Urinary bladder (tissue), 4 donors: ENCODE measurements at places on chromosomes 5 and 9.

- DNase-seq: no peak
These were observed 5.5 kb upstream of the RNU6ATAC start for GRCh38 chr9:134169724-134170401.

- no peak for DNase-seq
These were observed 236.1 kb upstream of the CDH12 start for GRCh38 chr5:23089286-23089685.

DNA sequence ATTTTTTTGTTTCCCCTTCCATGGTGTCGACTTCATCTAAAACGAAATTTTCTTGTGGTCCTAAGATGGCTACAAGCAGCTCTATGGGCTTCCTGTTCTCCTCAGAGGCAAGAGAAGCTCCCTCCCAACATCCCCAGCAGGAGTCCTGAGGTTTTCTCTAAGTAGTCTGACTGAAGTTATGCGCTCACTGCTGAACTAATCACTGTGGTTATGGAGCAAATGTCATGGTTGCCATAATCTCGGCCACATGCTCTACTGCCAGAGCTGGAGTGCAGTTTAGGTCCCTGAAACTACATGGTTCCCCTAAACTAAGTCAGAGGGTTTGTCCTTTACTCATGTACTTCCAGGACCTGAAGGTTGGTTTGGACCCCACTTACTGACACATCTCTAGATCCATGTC, 68.0 kb upstream of the MAMDC2 start:
- DNase-seq: no peak

DNA sequence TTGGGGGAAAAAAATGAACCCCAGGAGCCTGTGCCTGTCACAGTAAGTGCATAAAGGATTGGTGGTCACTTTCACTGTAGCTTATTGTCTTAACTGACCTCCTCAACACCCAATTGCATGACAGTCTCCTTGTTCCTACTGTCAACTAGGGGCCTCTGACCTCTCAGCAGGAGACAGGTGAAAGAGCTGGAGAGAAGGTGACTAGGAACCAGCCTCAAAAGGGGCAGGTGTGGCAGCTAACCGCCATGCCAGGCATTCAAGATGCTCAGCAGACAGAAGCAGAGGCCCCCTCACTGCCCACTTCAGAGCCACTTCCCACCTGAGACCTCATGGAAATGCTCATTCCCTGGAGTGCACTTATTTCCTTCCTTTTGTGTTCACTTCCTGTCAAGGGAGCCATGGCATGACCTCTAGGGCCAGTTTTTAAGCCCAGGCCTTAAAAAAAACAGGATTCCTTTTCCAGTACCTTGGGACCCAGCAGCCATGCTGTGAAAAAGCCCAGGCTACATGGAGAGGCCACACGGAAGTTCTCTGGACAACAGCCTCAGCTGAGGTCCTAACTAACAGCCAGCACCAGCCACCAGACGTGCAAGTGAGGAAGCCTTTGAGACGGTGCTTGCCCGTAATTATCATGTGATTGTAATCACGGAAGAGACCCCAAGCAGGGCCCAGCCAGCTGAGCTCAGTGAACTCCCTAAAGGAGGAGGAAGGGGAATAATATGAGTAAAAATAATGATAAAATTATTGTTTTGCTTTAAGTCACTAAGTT, 74.9 kb downstream of the NSUN2 start:
- no peak for DNase-seq

- no peak for DNase-seq
These were observed 124.0 kb downstream of the ESM1 start for GRCh38 chr5:54861212-54861894.

DNA sequence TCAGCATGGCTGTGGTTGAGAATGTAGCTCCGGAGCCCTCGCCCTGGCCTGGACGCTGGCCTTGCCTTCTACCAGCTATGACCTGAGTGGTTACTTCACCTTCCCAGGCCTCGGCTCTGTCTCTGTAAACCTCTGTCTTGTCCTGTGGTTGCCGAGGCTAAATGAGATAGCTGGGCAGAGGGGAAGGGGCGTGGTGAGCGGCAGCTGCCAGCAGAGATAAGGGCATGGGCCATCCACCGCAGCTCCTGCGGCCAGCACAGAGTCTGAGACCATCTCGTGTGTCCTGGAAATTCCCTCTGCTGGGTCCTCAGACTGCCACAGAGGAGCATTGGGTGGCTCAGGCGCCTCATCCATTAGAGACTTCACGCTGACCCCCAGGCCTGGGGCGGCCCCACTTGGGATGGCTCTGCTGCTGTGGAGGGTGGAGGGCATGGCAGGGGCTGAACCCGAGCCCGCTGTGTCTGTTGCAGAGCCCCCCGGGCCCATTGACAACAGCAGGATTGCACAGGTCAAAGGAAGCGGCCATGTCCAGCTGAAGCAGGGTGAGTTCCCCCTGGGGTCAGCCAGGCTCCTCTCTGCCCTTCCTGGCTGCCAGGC, 43.9 kb downstream of the USP20 start:
- no peak for DNase-seq

DNA sequence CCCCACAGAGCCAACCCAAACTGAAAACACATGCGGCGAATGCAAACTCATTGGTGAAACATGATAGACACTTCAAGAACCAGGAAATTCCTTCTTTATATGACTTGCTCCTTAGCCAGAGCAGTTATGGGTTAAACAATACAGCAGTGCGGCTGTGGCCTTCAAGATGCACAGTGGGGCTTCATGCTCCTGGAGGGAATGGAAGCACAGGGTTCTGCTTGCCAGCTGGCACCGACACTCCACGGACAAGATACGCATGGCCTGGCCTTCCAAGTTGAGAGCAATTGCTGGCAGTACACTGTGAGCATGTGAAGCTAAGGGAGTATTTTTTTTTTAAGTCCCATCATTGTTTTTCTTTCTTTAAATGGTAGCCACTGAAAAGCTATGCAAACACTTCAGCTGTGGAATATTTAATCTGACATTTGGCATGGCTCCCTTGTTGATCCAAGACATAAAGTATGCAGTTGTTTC, 451.6 kb upstream of the CD180 start:
- peak; percentile 81 for DNase-seq

GRCh38 chr5:109191153-109191558, 218.6 kb downstream of the PJA2 start:
- DNase-seq: no peak

- DNase-seq: no peak
These were observed 5.5 kb upstream of the COL27A1 start for GRCh38 chr9:114149765-114150340.

- no peak for DNase-seq
These were observed 904 bp downstream of the RPL12 start for GRCh38 chr9:127450243-127450760.

DNA sequence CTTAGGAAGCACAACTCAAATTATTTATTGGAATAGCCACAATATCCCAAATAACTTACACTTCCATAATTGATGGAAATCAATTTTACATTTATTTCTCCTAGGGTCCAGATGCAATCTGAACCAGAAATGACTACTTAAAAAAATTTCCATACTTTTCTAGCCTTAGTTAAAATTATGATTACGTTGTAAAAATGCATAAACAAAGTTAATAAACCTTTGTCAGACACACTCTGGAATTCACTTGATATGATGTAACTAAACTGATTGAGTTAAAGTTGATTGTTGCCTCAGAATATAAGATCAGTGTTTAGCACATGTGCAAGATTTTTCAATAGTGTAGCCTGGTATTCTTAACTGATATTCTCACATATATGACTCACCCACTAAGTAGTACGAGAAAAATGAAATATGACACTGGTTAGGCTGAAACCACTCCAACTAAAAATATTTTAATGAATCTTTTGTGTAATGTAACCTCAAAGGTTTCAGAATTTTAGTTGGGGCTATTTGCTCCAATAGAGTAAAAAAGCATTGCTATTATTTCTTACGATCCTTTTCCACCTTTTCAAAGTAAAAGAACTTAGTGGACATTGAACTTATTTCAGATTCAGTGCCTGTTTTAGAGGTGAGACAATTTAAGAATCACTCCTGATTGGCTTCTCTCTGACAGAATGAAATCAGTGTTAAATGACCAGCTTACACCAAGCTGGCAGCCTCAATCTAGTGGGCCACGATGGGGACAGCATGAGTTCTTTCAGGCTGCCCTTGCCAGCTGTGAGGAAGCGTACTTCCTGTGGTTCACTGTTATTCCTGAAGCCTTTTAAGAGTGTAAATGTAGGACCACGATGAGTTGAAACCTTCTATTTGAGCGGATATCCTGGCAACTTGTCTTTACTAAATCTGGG, 277.2 kb upstream of the CDH9 start:
- DNase-seq: no peak

GRCh38 chr5:177446200-177447065, at the start of gene PRR7:
Gene PRR7, plus strand, starts transcription at chr5:177446814. Its CDS starts 8,254 bp downstream, at chr5:177455068.
- no peak for DNase-seq
